Breast epithelium (tissue), 4 donors: ENCODE measurements at places on chromosomes 1 and 21. TPM values are rescaled to one million over a fixed set of nuclear protein-coding genes. Genes with fewer than 3 reads are reported as not detected.

HEYL gene
- total RNA-seq: 2.1 TPM

RHEX gene
- 4.4 TPM for total RNA-seq

- no peaks in the 10 kb centered on the region for H3K4me1 ChIP-seq
- no peaks in the 10 kb centered on the region for H3K36me3 ChIP-seq
- no peak overlapping the region for H3K27ac ChIP-seq
- H3K4me3 ChIP-seq: no peak overlapping the region
- DNase-seq: no peak
Measured at GRCh38 chr1:110475362-110476027, 24.5 kb downstream of the PROK1 start.

GRCh38 chr1:66764994-66765578 lies 12.8 kb downstream of the DYNLT5 start:
- H3K27ac ChIP-seq: no peak overlapping the region
- no peak overlapping the region for H3K4me3 ChIP-seq
- no peaks in the 10 kb centered on the region for H3K4me1 ChIP-seq
- no peaks in the 10 kb centered on the region for H3K27me3 ChIP-seq
- H3K36me3 ChIP-seq: no peaks in the 10 kb centered on the region
- no peak for DNase-seq
